Adipocyte (in vitro differentiated cells): ENCODE measurements at places on chromosomes 5 and 9.

- DNase-seq, result no peak
Measured at GRCh38 chr9:117178596-117179375, 236.1 kb downstream of the ASTN2 start.

DNA sequence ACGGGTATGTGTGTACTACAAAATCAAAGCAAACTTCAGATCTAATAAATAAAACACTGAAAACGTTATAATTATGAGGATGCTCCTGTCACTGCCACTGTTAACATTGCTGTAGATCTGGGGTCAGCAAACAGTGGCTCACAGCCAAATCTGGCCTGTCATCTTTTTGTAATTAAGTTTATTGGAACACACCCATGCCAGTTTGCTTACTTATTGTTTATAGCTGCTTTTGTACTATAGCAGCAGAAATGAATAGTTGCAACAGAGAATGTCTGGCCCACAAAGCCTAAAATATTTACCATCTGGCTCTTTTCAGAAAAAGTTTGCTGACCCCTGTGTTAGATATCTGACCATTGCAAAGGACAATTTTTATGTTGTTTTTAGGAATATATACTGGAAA lies 32.1 kb downstream of the PRRC1 start:
- DNase-seq, result peak; percentile 68

DNA sequence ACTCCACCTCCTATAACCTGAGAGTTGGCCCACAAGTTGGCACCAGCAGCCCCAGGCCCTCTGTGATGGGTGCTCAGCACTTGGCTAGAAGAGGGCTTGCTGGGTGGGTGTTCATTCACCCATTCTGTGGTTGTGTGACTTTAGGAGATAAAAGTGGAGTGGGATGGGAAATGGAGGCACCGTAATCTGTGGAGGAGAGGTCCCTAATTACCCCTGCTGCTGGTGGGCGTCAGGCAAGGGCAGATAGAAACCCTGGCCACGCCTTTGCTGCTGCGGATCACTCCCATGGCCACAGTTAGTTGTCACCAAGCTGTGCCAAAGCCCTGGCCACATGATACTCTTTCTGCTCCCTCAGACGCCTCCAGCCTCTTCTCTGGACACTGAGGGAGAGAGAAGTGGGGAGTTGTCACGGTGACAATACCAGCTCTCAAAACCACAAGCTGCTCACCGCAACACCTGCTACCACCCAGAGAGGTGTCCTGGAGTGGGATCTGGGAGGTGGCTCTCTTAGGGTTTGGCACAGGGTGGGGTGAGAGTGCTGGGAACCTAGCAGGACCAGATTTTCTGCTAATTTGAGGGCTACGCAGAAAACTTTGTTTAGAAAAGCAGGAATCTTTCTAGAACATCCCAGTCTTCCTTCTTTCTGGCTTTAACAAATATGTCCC lies 12.0 kb upstream of the NEUROG1 start:
- no peak for DNase-seq

DNA sequence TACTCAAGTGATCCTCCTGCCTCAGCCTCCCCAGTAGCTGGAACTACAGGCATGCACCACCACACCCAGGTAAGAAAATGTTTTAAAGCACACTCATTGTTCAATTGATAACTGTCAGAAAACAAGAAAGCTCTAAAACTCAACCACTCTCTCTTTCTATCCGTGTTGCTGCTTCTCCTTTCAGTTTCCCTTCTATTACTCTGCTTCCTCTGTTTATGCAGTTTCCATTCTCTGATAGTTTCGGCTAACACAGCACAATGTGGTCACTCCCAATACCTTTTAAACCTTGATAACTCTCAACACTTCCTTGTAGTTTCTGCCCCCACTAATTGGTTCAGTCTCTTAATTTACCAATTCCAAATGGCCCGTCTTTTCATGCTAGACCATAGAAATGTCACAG lies 59.2 kb upstream of the NR4A3 start:
- DNase-seq, result no peak

DNA sequence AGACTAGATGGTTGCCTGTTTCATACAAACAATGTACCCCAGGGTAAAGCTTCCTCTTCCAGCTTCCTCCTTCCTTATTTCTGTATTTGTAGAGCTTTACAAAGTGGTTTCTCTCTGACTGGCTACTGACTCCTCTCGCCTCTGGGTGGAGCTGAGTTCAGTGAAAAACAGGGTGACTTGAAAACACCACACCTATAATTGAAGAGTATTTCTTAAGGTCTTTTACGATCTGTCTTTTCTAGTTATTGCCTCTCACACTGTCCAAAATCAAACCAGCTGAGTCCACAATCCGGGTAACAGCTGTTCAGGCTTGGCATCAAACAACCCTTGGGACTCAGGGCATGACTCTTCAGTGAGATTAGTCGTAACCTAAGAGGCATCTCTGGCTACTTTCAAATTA lies 200.4 kb downstream of the ARRDC3 start:
- peak; percentile 18 for DNase-seq

GRCh38 chr9:134263596-134263995 lies 62.7 kb upstream of the RXRA start:
- no peak for DNase-seq

GRCh38 chr5:171924493-171925122 lies 81.8 kb downstream of the FBXW11 start:
- no peak for DNase-seq

DNA sequence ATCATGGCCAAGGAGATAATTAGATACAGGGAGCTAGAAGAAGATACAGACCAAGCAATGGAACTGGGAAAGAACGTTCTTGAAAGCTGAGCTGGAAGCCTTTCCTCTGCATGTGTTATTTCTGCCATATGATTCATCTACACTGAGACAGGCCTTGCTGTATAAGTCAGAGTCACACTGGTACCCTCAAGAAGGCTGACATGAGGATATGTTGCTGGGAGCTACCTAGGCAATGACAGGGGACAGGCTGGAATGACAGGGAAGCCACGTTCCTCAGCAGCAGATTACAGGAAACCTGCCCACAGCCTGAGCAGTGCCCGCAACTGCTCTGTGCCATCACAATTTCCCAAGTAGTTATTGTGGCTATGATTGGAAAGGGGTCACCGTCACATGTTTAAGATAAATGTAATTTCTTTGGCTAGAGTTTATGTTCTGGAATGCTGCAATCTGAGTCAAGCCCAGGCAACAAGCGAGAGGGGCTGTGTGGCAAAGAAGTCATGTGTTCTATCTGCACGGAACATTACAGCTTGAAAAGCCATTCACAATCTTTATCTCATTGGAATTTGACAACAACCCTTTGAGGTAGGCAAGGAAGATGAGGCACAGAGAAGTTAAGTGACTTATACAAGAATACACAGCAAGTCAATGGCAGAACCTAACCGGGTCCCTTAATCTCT lies 108.2 kb downstream of the TTLL11 start:
- peak; percentile 79 for DNase-seq

- DNase-seq, result no peak
Measured at GRCh38 chr5:4405614-4406219, 734.4 kb upstream of the ADAMTS16 start.

- no peak for DNase-seq
Measured at GRCh38 chr5:179153341-179153901, 93.2 kb downstream of the ZNF354C start.

- DNase-seq, result no peak
Measured at GRCh38 chr5:36660397-36661049, 54.1 kb downstream of the SLC1A3 start.

DNA sequence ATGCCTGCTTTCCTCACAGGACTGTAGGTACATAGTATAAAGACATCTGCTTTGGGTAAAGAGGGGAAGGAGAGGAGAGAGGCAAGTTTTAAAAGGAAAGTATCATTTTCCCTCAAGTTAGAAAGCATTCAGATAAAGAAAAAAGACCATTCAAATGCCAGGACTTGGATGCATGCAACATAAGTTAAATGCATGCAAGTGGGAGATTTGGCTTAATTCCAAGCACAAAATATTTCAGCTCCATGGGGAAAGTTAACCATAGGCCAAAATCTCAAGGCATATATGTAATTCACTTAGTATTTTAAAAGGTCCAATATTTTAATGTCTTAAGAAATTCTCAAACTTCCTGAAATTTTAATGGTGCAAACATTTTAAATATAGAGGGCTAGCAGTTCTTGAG lies 36.4 kb downstream of the POU5F2 start:
- peak; percentile 41 for DNase-seq

- DNase-seq, result peak; percentile 89
Measured at GRCh38 chr9:113187929-113188595, 33.0 kb downstream of the FKBP15 start.

- no peak for DNase-seq
Measured at GRCh38 chr5:34978681-34979080, 49.3 kb downstream of the DNAJC21 start.

DNA sequence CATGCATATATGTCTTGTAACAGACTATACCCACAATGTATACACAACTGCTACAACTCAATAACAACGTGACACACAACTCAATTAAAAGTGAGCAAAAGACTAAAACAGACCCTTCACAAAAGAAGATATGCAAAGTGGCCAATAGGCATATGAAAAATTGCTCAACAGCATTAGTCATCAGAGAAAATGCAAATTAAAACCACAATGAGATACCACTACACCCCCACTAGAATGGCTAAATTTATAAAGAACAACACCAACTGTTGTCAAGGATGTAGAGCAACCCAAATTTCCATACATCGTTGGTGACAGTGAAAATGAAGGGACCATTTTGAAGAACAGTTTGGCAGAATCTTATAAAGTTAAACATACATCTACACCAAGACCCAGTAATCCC lies 38.9 kb downstream of the GABRB2 start:
- DNase-seq, result no peak

DNA sequence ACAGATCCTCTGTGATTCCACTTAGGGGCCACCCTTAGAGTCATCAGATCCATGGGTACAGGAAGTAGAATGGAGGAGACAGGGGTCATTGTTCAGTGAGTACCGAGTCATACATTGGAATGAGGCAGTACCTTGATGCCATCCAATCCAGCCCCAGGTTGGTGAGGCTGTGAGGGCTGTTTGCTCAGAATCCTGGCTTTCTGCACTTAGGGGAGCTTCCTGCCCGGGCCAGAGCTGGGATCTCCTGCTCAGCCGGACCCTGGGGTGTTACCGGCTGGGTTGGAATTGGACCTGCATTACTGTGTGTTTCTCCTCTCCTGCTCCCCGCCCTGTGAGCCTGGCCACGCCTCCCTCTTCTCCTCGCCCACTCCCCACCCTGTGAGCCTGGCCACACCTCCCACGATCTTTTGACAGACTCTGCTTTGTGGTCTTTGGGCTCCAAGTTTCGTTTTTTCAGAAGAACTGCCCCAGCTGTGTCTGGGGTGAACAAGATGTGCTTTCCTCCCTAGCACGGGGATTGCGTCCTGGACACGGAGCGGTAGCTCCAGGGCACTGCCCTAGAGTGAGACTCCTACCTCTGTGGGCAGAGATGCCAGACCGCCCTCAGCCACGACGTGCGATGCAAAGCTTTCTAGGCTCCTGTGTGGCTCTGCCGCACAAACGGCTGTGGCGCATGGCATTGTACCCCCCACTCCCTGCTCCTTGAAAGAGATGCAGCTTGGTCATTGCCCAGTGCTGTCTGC lies 15.4 kb downstream of the TRAF2 start:
- peak; percentile 14 for DNase-seq

- no peak for DNase-seq
Measured at GRCh38 chr9:99488131-99489059, 266.3 kb downstream of the SEC61B start.

- DNase-seq, result peak; percentile 80
Measured at GRCh38 chr9:110217656-110218099, 9.7 kb upstream of the C9orf152 start.

- DNase-seq, result no peak
Measured at GRCh38 chr5:143023411-143024096, 253.4 kb downstream of the ARHGAP26 start.

DNA sequence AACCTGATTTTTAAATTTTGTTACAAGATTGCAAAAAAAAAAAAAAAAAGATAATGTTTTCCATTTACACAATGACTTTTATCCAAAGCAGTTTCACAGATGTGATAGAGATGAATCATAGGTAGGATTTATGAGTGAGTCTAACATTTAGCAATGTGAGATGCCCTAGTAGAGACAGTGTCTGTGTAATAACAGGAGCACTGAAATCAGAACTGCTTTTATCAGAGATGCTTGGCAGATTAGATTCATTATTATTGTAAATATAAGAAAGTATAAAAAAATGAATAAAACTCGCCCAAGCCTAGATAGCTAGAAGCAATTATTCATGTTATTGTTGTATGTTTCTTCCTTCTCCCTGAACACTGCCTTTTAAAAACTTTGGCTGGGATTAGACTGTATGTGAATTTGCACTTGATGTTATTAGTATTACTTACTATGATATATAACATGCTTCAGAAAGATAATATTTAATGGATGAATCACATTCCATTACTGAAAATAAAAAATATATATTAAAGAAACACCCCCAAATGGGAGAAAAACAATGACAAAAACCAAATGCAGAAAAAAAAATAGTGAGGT lies 567.3 kb upstream of the KLF4 start:
- peak; percentile 78 for DNase-seq

DNA sequence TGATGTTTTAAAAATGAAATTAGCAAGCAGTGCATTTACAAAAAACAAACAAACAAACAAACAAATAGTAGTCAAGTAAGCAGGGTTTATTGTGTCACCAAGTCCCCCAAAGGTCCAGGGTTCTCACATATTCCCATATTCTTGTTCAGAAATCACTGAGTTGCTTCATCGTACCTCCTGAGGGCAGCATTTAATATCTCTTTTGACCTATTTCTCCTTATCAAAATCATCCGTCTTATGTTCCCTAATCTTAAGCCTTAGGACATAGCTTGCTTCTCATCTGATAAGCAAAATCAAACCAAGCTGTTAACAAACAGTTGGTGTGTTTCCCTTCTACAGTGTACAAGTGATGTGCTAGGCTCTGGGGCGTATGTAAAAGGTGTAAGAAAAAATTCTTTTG lies 109.5 kb upstream of the MAN2A1 start:
- DNase-seq, result no peak

DNA sequence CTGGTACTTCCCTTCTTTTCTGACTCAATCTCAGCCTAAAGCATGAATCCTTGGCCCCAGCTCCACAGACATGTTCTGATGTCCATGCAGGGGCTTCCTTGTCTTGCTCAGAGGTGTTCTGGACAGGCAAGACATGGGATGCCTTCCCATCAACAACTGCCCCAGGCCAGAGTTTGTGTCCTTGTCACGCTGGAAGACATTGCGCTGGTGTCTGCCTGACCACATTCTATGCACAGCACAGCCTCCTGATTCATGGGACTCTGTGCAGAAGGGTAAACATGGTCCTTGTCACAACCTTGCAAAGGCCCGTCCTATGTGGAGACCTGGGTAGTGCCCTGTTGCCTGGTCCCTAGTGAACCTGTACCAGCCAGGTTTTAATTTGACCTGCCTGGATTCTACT lies 212.2 kb downstream of the FSTL4 start:
- no peak for DNase-seq

DNA sequence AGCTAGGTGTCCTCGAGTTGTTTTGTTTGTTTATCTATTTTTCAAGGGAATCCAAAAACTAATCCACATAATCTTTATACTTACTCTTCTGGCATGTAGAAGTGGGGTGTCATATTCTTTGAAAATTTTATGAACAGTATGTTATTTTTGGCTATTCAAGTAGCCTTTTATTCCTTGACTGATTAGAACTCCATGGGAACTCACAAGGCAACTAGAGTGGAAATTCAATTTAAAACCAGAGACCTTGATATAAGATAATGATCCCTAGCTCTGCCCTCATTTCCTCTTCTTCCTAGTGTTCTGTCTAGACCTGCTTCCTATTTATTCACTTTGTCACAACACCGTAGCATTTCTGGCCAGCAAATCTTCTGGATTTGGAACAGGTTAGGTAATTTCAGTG lies 1123.7 kb upstream of the C9orf72 start:
- no peak for DNase-seq

GRCh38 chr9:112380825-112381221 lies 915 bp downstream of the HSDL2 start:
- DNase-seq, result peak; percentile 63

- DNase-seq, result no peak
Measured at GRCh38 chr9:128999581-129000206, 28.4 kb downstream of the SH3GLB2 start.
